ENCODE measurements at places on chromosomes 16 and 17.

DNA sequence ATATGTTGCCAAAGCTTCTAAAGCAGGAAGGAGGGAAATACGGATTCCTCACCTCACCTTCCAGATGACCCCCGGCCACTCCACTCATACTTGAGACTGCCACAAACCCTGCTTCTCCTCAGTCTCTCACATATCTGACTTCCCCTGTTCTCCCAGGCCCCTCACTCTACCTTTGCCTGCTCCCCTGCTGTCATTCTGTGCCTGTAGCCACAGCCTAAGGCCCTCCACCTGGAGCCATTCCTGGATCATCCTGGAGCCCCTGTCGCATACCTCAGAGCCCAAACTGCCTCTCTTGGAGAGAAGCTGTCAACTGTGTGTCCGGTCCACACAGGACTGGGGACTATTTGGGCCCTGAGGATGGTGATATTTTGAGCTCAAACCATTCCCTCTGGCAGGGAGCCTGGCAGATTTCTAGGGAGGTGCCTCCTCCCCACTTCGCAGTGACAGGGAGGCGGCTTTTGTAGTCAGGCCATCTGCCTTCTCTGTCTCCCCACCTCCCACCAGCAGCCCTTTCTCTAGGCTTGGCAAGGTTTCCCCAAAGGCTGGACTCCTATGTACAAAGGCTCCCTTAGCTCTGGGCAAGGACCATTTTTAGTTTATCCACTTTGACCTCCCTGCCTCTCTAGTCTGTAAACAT, 2.3 kb upstream of the MED24 start:
- DNase-seq: no peak

DNA sequence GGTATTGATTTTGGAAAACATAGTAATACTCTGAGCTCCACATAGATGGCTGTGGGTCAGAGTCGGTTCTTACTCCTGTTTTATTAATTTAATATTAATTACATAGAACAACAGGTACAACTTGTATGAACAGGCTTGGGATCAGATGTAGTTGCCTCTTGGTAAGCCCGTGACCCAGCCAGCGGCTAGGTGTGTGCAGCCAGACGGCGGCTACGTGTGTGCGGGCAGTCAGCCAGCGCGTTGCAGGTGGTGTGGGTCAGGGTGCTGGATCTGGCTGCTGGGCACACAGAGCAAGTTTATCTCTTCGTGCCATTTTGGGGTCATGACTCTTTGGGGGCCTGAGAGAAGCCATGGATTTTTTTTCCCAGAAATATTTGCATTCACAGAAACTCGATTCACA, 30.3 kb downstream of the DBNDD1 start:
- DNase-seq: no peak

DNA sequence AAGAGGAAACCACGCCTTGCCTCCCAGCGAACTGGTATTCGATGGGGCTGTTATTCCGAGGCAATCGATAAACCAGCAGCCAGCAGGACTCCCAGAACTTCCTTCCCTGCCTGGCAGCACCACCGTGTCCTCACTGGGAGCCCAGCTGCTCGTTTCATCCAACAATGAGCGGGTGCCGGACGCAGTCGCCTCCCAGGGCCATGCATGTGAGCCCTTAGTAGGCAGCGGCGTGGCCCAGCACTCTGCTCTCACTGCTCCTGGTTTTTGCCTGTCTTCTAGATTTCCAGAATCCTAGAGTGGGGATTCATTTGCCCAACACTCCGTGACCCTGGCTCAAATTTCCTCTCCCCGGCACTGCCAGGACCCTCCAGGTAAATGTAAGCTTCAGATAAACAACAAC, 29.1 kb upstream of the RASD1 start:
- DNase-seq: no peak

GRCh38 chr16:68833251-68833650, 10.1 kb upstream of the TANGO6 start:
- DNase-seq: no peak

GRCh38 chr17:65751263-65751662, 189.8 kb upstream of the AXIN2 start:
- no peak for DNase-seq

- DNase-seq: no peak
Measured at GRCh38 chr16:85209526-85210121, 97.4 kb upstream of the CIBAR2 start.

DNA sequence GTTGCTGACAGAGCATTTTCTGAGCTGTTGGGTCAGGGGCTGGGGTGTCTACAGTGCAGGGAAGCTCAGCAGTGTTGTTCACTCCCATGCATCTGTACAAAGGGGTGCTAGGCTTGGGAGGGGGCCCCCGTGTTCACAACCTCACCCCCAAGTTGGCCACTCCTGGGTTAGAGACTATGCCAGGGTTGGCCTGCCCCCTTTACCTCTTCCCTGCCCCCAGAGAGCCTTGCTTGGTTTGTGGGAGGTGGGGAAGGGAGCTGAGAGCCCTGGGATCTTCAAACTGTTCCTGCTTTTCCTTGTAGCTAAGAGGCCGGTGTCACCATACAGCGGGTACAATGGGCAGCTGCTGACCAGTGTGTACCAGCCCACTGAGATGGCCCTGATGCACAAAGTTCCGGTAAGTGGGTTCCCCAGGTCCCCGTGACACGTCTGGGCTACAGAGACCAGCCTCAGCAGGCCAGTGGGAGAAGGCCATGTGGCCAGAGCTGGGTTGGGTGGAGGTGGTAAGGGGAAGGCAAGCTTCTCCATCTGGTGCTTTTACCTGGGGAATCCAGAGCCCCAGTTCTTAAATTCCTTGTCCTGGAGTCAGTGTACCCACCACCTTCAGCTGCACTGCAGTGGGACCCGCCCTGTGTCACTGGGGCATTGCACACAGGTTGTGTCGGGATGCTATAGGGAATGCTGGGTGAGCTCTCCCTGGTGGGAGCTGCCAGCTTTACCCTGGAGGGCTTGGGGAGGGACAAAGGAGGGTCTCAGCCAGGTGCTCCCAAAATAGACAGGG, 11.8 kb downstream of the GPRC5C start:
- DNase-seq: no peak

GRCh38 chr17:47099451-47099986, 89.6 kb downstream of the CDC27 start:
- no peak for DNase-seq

DNA sequence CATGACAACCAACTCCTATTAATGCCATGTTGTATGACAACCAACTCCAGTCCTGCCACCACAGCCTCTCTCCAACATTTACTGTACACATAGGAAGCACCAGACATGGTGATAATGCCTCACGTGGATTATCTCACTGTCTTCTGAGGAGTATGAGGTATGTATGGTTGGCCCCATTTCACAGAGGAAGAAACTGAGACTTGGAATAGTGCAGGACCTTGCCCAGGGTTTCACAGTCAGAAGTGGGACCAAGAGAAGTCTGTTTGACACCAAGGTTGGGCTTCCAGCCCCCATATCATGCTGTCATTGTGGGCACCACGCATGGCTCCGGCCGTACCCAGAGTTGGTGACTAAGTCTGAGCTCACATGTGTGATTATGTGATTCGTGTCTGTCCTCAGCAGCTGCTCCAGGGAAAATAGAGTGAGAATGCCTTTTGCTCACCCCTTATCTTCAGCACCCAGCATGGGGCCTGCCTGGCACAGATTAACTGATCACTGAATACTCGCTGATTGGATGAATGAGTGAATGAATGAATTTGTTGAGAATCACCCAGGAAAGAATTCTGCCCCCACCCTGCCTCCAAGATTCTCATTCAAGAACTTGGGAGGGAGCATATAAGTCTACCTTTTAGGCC, 204.1 kb upstream of the NLRP1 start:
- DNase-seq: no peak

DNA sequence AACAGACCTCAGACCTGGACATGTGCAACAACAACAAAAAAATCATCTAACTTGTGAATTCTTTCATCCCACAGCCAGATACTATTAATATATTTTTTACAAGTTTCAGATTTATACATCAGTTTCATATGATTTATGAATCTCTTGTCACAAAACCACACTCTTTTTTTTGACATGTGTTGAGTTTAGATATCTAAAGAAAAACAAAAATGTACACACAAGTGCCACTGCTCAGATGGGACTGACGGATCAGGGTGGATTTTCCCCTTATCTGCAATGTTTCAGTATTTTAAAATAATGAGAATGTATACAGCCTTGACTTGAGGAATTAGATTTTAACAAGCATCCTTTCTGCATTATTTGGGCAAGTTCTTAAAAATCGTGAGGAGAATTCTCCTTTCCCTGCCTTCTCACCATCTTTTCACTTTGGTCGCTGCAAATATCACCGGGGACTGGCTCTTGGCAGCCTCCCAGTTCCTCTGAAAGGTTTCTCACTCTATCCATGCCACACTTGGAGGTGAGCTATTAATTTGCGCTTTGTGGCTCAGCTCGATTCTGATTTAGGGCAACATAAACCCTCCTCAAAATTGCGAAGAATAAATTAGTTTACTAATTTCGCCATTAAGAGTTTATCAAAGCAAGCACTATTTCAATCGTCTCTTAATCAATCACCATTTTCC, 225.7 kb downstream of the XYLT1 start:
- DNase-seq: no peak

- no peak for DNase-seq
Measured at GRCh38 chr17:38741461-38741860, 6.7 kb downstream of the PCGF2 start.

GRCh38 chr16:179211-180092, 807 bp upstream of the HBQ1 start:
- no peak for DNase-seq

DNA sequence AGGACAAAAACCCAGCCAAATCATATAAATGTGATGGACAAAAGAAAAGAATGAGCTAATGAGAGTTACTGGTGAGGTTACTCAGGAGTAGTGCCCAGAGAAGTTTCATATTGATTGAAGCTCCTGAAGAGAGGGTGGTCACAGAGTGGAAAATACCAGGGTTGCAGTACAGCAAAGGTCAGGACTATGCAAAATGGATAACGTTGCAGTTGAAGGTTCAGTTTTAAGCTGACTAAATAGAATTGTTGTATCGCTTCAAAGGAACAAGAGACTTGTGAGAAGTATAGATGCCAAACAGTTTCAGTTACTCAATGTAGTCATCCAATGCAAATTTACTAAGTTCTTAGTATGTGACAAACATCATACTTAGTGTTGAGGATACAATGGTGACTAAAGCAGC, 47.1 kb downstream of the ABCA8 start:
- DNase-seq: no peak

- DNase-seq: no peak
Measured at GRCh38 chr17:57548421-57549410, 196.4 kb downstream of the CCDC182 start.

DNA sequence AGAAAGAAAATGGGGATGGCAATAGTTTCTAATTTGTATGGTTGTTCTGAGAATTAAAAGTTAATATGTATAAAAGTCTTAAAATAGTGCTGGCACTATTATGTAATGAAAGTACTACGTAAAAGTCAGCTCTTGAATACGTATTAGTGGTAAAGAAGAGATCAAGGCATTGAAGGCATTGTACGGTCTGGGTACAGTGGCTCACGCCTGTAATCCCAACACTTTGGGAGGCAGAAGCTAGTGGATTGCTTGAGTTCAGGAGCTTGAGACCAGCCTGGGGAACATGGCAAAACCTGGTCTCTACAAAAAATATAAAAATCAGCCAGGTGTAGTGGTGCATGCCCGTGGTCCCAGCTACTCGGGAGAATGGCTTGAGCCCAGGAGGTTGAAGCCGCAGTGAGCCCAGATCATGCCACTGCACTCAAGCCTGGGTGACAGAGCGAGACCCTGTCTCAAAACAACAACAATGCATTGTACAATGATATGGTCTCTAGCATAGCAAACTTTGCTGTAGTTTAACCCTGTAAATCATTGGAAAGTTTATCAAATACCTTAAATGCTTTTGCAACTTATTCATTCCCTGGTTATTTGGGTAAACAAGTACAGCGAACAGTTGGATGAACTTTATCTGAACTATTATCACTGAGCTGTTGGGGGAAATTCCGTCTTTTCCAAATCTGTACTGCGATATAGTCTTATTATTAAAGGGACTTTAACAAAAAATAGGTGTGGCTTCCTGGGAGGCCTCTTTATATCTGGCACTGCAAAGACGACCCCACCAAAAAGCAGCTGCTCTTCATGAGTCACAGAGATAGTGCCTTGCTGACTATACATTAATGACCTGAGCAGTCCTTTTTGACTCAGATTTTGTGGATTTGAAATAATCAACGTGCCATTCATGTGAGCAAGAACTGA, 73.6 kb downstream of the GPRC5B start:
- DNase-seq: no peak

GRCh38 chr16:1151424-1152122, 1.3 kb upstream of the CACNA1H start:
- no peak for DNase-seq

DNA sequence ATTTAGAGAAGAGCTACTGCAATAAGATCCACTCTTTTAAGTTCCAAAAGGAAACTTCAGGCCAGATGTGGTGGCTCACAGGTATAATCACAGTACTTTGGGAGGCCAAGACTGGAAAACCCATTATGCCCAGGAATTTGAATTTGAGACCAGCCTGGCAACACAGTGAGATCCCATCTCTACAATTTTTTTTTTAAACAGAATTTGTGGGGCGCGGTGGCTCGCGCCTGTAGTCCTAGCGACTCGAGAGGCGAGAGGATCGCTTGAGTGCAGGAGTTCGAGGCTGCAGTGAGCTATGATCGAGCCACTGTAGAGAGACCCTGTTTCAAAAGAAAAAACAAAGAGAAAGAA, 793 bp downstream of the COG7 start:
- DNase-seq: no peak

DNA sequence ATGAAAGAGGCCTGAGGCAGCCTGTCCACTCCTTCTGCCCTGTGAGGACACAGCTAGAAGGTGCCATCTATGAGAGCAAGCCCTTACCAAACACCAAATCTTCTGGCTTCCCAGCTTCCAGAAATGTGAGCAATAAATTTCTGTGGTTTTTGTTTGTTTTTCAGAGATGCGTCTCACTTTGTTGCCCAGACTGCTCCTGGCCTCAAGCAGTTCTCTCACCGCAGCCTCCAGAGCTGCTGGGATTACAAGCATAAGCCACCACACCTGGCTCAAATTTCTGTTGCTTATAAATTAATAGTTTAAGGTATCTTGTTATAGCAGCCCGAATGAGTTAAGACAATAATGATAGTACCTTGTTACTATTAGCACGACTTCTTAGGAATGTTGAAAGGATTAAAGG, 12.5 kb upstream of the SLC16A11 start:
- no peak for DNase-seq
